ENCODE measurements at places on chromosomes 5 and 9. TPM values are rescaled to one million over a fixed set of nuclear protein-coding genes. Genes with fewer than 3 reads are reported as not detected.

DNA sequence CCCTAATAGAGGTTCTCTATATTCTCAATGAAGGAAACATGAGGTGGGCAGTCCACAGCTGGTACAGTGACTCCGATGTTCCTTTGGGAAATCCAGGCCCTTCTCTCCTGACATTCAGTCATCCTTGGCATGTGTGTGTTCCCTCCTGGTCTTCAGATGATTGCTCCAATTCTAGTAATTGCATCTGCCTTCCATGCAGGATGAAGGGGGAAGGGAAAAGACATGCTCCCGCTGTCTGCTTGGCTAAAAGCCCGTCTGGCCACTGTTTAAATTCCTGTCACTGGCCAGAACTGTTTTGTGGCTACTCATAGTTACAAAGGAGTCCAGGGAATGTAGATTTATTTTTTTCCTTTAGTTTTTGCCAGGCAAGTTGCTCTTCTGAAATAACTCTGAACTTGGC lies 65.0 kb downstream of the MAST4 start:
- no peaks in the 10 kb centered on the region for H3K27me3 ChIP-seq
- no peak overlapping the region for H3K27ac ChIP-seq
- no peaks in the 10 kb centered on the region for H3K36me3 ChIP-seq
- no peak overlapping the region for H3K4me3 ChIP-seq
- DNase-seq: no peak

The TIMD4 gene
- 1.6 TPM for total RNA-seq

DNA sequence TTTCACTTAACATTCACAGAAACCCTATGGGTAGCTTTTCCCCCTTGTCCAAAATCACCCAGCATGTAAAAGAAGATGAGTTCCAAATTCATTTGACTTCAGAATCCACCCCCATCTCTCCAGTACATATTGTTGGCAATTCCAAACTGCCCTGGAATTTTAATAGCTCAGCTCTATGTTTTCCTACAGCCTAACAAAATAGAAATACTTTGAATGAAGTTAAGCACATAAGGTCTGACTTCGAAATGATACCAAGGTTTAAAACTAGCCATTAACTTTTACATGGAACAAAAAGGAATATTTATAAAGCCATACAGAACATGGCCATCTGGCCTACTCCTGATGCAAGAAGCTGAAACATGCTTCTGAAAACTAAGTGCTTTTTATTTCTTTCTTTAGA lies 634.3 kb downstream of the PDE4D start:
- H3K4me3 ChIP-seq: no peak overlapping the region
- no peaks in the 10 kb centered on the region for H3K36me3 ChIP-seq
- no peak overlapping the region for H3K27ac ChIP-seq

The TNC gene
- total RNA-seq: 0.03 TPM

DNA sequence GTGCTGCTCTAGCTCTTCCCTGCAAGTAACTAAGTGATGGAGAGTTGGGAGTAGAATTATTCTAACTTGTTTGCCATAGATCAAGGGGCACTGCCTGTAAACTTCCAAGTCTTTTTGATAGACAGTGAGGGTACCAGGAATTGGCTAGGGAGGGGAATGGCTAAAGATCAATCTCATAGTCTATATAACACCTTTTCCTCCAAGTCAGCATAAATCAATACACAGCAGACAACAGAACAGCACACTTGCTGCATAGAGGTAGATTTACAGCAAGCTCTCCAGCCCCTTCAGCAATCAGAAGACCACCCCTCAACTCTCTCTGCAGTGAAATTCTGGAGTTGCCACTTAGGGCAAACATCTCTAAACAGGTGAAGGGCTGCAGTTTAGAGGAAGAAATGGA lies 643.5 kb upstream of the KLF4 start:
- no peak for DNase-seq
- H3K4me3 ChIP-seq: no peak overlapping the region
- H3K4me1 ChIP-seq: no peaks in the 10 kb centered on the region
- H3K27me3 ChIP-seq: no peaks in the 10 kb centered on the region
- no peak overlapping the region for H3K27ac ChIP-seq

The ALDOB gene
- not detected for total RNA-seq

DNA sequence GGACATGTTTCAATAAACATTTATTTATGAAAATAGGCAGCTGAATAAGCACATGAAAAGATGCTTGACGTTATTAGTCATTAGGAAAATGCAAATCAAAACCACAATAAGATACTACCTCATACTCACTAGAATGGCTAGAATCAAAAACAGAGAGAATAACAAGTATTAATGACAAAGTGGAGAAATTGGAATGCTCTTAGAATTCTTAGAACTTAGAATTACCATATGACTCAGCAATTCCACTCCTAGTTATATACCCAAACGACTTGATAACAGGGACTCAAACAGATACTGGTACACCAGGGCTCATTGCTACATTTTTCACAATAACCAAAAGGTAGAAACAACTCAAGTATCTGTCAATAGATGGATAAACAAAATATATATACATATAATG lies 15.1 kb upstream of the TRIM36 start:
- peaks cover 8% of the 10 kb centered on the region for H3K4me1 ChIP-seq
- H3K27ac ChIP-seq: no peak overlapping the region
- H3K4me3 ChIP-seq: no peak overlapping the region
- H3K27me3 ChIP-seq: peaks cover 25% of the 10 kb centered on the region
- no peaks in the 10 kb centered on the region for H3K36me3 ChIP-seq
- no peak for DNase-seq

- no peak overlapping the region for H3K27ac ChIP-seq
- peaks cover 4% of the 10 kb centered on the region for H3K27me3 ChIP-seq
- no peak overlapping the region for H3K4me3 ChIP-seq
- DNase-seq: no peak
- no peaks in the 10 kb centered on the region for H3K4me1 ChIP-seq
Observed at GRCh38 chr5:158879993-158880392, 219.7 kb downstream of the EBF1 start.
